ENCODE measurements at places on chromosomes 2 and 18.

- DNase-seq = no peak
These were observed 109.9 kb downstream of the TGFA start for GRCh38 chr2:70443726-70444125.

GRCh38 chr2:197242719-197243118 lies 67.9 kb downstream of the ANKRD44 start:
- DNase-seq = no peak

- no peak for DNase-seq
These were observed 81.9 kb downstream of the IKZF2 start for GRCh38 chr2:213069531-213069930.

GRCh38 chr2:20421336-20421987 lies 25.4 kb upstream of the RHOB start:
- DNase-seq = no peak

GRCh38 chr2:101718479-101718878 lies 21.0 kb downstream of the MAP4K4 start:
- DNase-seq = no peak

DNA sequence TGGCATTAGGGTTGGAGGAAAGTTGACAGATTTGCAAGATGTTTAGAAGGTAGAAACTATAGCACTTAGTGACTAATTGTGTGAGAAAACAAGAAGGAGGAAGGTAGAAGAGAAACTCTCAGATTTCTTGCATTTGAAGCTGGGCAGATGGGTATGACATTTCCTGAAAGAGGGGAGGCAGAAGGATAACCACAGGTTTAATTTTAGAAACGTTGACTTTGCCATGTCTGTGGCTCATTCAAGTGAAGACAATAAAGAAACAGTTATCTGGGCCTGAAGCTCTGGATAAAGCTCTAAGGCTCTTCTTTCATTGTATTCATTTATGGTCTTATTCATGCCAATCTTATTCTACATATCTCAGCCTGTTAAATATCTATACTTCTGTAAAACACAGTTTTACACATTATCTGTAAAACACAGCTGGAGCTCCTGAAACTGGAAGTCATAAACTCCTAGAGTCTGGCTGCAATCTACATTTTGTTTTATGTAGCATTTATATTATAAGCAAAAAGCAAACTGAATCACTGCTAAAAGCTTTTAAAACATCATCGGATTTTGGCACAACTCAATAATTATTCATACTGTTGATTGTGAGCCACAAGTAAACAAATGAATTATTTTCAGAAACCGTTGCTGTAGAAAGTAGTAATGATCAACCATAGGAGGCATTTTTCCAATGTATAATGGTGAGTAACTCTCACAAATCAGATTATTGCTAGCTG lies 138.5 kb downstream of the RIT2 start:
- no peak for DNase-seq

DNA sequence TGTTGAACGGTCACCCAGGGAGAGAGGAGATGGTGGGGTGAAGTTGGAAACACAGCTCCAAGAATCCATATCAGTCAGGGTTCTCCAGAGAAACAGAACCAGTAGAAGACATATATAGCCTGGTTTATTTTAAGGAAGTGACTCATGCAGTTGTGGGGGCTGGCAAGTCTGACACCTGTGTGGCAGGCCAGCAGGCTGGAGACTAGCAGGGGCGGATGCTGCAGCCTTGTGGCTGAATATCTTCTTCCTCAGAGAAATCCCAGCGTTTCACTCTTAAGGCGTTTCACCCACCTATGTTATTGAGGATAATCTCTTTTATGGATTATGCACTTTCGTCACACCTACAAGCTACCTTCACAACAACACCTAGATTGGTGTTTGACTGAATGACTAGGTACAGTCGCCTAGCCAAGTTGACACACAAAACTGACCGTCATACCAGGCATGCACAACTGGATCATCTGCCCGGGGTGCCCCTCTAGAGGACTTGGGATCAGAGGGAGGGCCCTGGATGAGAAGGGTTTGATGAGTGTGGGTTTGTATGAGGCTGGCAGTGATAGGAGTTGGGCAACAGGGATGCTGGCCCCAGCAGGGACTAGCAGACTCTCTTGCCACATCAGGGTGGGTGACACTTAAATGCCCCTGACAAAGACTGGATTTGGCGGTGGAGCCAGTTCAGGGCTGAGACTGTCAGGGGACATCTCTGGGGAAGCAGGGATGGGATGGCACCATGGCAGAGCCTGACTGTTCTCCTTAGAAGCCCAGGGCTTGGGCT lies 23.4 kb downstream of the MROH2A start:
- no peak for DNase-seq

DNA sequence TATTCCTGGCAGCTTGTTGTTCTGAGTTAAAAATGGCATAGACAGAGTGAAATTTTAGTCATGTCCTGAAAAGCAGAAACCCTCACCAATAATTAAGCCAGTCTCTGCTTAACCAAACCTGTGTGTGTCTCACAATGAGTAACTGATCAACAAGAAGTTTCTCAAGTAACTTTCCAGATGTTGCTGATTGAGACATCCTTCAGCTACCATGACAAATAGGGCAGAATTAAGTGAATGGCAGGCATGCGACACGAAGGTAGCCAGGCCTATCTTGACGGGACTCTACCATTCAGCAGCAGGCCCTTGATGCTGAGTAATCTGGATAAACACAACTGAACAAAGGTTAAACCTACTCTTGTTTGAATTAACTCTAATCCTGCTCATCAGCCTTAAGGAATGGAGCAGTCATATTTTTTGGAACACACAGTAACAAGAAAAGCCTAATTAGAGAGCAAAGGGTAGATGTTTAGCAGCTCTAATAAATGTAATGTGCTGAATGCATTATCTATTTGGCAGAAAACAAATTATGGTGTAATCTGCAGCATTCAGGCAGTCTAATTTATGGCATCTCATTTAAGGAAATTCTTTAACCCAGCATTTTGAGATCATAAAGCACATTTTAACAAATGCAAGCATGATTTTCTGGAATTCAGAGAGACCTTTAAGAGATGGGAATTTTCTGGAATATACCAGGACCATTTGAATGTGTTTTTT lies 159.5 kb upstream of the EPHA4 start:
- DNase-seq = no peak

DNA sequence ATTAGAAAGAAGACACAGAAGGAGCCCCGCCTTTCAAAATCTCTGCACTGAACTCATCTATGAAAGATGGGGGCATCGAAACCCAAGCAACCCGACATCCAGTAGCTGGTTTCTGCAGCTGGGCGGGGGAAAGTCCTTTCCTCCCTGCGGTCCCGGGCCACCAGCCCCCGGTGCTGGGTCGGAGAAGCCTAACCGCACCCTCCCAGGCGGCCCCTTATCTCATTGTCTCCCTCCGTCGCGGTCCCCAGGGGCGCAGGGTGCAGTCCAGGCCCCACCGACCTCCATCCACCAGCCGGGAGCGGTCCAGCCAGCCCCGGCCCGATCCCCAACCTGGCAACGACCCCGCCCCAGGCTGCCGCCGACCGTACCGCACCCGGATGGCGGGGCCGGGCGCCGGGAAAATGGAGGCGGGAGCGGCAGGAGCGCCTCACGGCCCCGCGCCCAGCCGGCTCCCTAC lies 452 bp downstream of the RAPH1 start:
- no peak for DNase-seq

- DNase-seq = no peak
These were observed 30.0 kb downstream of the MEMO1 start for GRCh38 chr2:31980674-31981356.

DNA sequence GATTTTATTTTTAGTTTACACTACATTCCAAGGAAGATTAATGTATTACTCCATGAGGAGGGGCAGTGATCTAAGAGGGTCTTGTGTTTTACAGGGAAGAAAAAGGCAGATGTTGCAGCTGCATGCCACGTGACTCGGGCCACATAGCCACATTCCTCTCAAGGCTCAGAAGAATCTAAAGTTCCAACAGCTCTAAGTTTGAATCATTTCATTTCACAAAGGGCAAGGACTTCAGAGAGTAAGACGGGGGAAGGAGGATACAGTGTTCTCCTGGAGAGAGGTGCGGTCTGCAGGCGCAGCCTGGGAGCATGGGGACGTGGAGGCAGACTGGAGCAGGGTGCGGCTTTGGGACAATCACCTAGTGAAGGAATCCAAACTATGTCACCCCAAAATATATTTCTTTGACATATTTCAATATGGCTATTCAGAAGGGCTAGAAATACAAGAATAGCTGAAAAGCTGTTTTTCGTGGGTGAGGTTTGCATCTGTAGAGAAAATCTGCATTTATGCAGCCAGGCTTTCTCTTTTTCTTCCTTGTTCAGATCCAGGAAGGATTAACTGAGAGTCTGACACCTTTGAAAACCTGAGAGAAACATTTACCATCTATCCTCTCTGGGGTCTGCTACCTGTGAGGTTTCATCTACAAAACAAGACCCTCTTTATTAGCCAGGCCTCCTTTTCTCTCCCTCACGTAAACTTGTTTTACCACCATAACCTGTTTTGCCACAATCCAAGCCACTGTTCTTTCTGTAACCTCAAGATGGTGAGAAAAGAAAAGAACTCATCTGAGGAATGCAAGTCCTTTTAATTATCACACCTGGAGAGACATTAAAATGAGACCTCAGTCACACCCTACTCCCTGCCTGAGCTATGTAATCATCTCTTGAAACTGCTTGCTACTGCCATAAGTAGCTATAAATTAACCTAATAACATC lies 165.1 kb upstream of the NDUFV2 start:
- DNase-seq = no peak

GRCh38 chr18:45040879-45041278 lies 360.2 kb downstream of the SETBP1 start:
- no peak for DNase-seq

DNA sequence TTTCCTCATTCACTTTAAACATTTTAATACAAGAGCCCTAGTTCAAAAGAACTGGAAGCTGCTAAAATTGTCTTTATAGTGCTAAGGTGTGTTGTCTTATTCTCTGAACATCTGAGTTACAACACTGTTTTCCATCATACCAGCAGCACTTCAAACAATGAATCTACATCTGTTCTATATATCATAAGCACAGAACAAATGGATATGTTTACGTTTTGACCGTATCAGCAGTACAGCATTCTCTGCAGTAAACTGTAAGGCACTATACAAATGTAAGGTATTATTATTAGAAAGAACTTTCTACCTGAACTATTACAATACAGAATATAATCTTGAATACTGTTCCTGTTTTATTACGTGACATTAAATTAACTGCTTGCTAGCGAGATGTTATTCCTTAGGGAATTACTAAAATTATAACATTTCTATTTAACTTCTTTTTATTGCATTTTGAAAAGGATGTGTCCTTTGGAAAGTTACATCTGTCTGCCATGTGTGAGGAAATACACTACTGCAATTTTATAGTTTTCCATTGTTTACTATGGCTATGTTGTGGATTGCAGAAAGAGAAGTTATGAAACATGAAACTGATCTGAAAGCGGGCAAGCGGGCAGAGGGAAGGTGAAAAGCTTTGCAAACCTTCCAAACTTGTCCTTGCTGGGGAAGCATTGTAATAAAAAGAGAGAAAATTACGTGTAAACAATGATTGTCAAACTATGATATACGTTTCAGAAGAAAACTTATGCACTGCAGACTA lies 13.7 kb downstream of the NCKAP1 start:
- no peak for DNase-seq

GRCh38 chr2:203175371-203175770 lies 63.4 kb upstream of the CYP20A1 start:
- DNase-seq = no peak

DNA sequence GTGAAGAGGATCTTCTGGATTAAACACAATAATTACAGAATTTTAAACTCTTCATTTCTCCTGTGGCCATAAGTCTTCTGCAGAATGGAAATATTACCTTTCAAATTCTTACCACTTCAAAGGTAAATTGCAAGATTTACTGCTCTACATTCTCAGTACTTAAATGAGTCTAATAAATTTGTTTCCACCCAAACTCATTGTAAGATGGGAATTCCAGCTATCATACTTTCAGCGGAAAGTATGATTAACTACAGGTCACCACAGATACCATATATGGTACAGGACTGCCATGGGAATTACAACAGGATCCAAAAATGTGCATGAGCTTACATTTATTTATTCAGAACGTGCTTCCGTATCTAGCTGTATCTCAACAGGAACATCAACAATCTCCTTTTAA lies 3.1 kb downstream of the DSC3 start:
- DNase-seq = no peak

DNA sequence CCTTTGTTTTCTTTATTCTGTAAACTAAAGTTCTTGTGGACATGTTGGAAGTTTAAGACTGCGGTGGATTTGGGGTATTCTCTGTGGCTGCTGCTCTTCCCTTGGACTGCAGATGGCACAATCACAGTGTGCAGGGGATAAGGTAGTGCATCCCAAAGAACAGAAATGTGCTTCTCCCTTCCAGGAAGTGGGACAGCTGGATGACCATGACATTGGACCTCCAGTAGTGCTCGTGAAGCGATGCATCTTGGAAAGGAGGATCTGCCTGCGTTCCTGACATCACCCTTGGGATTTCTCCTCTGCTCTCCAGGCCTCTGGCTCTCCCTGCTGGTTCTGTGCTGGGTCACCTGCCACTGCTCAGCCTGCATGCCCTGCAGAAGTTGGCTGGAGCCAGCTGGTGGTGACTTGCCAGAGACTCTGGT lies 109.9 kb downstream of the SLC4A3 start:
- no peak for DNase-seq

DNA sequence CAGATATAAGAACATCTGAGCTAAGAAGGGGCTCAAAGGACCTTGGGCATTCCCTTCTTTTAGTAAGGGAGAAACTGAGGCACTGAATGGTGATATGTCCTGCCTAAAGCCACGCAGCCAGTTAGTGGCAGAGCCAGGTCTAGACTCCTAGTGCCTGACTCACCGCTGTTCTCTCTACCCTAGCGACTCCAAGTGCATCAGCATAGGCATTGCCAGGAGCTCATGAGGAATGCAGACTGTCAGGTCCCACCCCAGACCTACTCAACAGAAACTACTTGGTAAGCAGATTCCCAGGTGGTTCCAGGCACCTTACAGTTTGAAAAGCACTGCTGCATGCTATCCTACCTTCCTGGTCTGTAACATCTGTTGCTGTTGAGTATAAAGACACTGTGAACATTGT lies 158.9 kb downstream of the MSH2 start:
- DNase-seq = no peak

GRCh38 chr18:13581496-13582177 lies 144.7 kb downstream of the FAM210A start:
- DNase-seq = no peak

DNA sequence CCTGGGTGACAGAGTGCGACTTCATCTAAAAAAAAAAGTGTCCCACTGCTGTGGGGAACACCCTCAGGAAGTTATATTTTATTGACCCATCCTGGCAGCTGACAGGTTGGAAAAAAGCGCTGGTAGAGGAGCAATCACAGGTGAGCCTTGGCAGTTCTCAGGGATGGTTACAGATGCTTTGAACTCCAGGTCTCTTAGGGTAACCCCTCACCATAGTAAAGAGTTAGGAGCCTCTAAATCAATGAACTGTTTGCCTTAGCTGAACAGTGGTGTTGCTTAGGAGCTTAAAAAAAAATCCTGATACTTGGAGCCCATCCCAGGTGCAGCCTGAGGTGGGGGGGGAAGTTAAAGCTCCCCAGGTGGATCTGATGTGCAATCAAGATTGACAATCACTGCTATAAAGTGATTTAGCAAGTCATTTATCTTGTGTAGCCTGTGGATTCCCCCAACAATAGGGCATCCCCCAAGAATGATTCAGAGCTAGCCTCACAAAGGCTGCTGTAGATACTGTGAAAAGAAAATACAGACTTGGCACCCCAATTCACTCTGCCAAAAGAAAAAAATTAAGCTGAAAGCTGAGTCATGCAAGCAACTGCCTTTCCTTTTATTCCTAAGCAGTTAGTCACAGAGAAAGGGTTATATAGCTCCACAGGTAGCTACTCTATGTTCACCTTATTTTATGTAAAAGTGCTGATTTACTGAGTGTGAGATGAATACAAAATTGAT lies 14.8 kb downstream of the SLC16A14 start:
- DNase-seq = no peak

Measured in amygdala (tissue), 56 donors.